Activated T-cell treated with anti-CD3 and anti-CD28 coated beads, Interleukin-2, amount 50 U/mL, for 48 hours (primary cell): ENCODE measurements at places on chromosomes 16 and 17.

GRCh38 chr17:14301279-14302090, 604 bp downstream of the HS3ST3B1 start:
- DNase-seq: peak; percentile 71

GRCh38 chr17:16928406-16929034, 43.4 kb downstream of the TNFRSF13B start:
- no peak for DNase-seq

DNA sequence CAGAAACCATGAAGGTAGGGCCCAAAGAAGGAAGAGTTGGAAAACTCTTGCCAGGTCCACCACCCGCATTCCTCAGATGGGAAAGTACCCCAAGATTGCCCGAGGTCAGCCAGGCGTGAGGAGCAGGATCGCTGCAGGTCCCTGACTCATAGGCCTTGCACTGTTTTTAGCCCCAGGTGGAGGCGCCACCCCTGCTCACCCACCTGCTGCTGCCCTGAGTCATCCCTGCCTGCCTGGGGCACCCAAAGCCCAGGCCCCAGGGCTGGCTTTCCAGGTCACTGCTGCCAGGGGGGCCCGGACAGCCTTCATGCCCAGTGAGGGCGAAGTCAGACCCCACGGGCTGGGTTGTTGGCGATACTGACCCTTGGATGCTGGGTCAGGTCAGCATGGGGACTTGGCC, 100.9 kb downstream of the AMFR start:
- DNase-seq: no peak

DNA sequence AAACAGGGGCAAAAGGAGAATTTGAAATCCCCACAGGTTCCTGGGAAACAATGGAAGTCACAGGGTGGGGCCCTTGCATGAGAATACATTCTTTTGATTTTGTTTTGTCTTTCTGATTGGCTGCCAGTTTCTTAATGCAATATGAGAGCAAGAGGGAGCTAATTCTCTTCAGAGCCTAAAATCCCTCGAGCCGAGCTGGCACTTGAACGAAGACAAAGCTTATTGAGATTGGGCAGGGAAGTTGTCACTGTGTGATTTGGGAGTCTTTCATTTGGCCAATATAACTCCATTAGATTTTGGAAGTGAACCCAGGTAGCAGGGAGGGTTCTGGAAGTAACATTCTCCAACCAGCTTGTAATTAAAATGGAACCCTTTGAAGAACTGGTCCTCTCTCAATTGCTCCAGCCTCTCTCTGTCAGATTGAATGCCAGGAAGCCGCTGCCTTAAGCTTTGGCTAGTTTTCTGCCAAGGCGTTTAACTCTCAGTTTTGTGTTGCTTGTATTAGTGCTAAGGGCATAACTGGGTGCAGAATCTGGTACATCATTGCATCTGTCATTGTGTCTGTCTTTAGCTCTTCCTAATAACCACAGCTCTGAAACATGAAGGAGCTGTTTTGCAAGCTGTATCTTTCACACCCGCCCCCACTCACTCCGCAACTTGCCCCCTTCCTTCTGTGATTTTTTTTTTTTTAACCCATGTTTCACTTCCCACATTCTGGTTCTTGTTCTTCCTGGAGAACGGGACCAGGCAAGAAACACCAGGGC, 272.0 kb downstream of the MAF start:
- no peak for DNase-seq

DNA sequence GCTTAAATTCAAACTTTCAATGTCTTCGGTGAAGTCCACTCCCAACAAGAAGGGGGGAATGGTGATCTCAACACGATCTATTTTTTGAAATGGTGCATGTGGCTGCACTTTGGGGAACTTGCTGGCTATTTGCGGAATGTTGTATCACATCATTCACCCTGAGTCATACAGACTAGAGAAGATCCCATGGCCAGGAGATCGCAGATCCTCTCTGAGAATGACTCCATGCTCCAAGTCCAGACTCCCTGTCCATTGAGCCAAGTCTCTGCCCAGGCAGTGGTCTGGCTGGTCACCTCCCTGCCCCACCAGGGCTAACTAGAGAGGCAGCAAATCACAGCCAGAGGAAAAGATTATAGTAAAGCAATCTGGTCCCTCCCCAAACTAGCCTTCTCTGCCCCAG, 120.6 kb downstream of the XYLT1 start:
- no peak for DNase-seq

DNA sequence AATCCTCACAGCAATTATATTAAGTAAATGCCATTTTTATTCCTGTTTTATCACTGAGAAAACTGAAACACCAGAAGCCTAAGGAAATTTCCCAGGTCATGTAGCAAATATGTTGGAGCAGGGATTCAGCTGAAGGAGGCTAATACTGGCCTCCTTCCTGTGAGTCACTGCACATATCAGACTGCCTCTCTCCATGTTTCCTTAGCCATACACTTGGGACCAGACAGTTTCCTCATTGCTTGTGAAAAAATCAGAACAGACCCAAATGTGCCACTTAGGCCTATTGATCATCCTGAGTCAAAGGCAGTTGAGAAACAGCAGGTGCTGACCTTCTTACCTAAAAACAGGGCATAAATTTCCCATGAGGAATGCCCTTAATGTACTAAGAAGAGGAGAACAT, 18.9 kb upstream of the ELAC2 start:
- DNase-seq: no peak

DNA sequence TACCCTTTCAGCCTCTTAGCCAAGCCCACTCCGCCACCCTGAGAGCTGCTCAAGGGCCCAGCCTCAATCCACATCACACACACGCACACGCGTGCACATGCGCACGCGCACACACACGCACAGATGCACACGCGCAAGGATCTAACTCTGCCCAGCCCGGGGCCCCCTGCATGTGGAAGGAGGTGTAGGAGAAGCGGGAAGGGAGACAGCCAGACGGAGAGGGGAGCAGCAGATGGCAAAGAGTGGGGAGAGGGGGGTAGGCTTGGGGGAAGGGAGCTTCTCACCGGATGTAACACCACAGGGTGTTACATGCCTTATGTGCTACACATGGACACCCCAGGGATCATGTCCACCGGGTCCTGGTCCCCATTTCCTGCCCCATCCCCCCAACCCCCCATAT, 15.3 kb downstream of the DLG4 start:
- DNase-seq: no peak

DNA sequence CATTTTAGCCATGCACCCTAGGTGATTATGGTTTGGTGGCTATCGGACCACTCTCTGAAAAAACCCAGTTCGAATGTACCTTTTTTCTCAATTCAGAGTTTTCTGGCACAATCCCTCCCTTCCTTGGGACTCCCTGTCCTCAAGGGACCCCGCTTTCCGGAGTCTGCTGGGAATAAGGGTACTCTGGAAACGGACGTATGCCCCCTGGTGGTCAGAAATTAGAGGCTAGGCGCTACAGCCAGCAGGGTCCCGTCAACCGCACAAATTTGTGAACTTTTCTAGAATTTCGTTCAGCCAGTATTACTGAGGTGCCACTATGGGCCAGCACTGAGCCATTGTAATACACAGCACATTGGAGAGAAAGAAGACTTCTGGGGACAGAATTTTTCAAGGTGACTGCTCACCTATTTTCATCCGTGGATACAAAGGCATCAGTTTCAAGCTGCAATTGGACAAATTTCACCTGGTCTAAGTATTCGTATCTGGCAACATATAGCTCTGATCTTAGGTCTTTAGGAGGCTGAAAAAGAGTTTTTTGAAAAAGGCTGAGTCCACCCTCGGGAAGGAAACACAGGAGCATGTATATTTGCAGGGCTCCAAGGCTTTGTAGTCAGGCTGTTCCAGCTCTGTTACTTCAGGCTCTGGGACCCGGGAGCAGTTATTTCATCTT, 27.1 kb upstream of the CRYBA1 start:
- DNase-seq: peak; percentile 81

GRCh38 chr17:47882695-47883588, 13.1 kb upstream of the SP2 start:
- no peak for DNase-seq

DNA sequence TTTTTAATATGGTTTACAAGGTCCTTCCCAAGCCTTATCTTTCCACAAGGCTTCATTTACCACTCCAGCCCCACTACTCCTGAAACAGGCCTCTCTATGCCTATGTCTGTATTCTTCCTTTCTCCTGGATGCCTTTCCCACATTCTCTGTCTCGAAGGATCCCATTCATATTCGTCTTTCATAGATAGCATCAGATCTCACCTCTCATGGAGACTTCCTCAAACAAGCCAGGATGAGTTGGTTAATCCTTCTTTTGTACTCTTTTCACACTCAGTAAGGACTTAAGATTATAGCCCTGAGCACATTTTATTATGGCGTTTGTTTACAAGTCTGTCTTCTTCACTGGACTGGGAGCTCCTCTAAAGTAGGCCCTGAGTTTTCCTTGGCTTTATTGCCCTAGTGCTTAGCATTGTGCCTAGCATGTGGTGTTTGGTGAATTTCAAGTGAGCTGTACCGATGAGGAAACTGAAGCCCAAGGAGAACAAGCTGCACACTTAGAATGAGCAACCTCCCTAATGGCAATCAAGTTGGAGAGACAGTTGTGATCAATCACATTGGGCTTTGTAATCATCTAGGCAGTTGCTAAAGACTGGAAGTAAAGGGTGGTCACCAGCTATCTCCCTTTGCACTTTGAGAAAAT, 10.0 kb upstream of the TBX4 start:
- no peak for DNase-seq

DNA sequence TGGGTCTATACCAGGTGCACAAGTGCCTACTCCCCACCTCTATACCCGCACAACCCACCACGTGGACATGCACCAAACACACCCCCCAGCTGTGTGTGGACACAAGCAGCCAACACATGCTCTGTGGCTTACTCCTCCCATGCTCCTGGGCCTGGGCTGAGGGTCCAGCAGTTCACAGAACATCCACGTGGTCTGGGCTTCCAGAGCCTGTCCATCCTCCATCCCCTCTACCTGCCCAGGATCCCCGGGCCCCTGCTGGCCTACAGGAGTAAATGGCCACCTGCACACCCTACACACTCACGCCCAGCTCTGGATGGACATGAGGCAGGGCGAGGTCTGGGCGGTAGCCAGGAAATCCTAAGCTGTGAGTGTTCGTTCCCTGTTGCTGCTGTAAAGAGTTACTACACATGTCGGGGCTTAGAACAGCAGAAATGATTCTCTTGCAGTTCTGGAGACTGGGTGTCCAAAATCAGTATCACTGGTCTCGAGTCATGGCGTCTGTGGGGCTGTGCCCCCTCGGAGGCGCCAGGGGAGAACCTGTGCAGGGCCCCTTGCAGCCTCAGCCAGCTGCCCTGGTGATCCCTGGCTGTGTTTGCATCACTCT, 15.0 kb upstream of the RAI1 start:
- no peak for DNase-seq

- no peak for DNase-seq
Measured at GRCh38 chr17:46171939-46172338, 21.3 kb downstream of the KANSL1 start.

DNA sequence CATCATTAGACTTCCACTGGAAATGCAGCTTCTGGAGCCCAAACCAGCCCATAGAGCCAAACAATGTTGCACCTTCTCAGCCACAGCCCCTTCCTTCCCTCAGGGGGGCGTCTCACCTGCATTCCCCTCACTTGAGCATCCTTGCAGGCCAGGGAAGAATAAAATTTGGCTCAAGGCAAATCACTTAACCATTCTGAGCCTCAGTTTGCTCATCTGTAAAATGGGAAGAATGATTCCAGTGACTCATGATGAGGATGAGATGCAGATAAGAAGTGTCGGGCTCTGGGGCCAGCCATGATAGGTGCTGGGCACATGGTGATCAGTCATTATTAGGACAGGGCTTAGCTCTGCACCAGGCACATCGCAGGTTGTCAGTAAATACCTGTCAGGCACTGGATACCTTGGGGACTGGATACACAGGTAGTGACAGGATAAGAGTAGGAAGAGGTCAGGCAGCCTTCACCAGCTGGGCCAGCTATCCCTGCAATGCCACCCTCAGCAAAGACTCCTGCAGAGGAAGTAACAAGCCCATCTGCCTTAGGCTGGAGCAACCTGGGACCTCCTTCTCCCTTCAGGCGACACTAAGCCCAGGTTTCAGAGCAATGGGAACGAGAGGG, 208.0 kb upstream of the TNRC6C start:
- DNase-seq: no peak
